ENCODE measurements at places on chromosomes 7 and 10. TPM values are rescaled to one million over a fixed set of nuclear protein-coding genes. Genes with fewer than 3 reads are reported as not detected.

Gene CADPS2
- 0.03 TPM for total RNA-seq

Gene OGDHL
- total RNA-seq = 0.46 TPM

Gene AZGP1
- not detected for total RNA-seq

Gene IDI2
- total RNA-seq = 0.09 TPM

Gene MMRN2
- 0.40 TPM for total RNA-seq

Gene MET
- 72.0 TPM for total RNA-seq

Gene HOXA7
- 5.2 TPM for total RNA-seq

Gene UBE3C
- total RNA-seq = 69.4 TPM

Gene MICALL2
- 21.8 TPM for total RNA-seq

Gene TRIM56
- total RNA-seq = 13.1 TPM

Gene HILPDA
- 23.0 TPM for total RNA-seq

Gene FAM25G
- total RNA-seq = 0.73 TPM

Gene ACHE
- 2.3 TPM for total RNA-seq

Gene UBTD1
- 21.1 TPM for total RNA-seq

Gene NCAPG2
- 37.3 TPM for total RNA-seq

Gene OR6B1
- not detected for total RNA-seq

Gene C7orf57
- total RNA-seq = 0.32 TPM

Gene DPYSL4
- total RNA-seq = 15.3 TPM

Gene CYP3A7
- total RNA-seq = 0.05 TPM

Gene ACBD7
- total RNA-seq = 1.1 TPM

Gene NPY
- total RNA-seq = not detected

Gene MRLN
- not detected for total RNA-seq

Gene EVX1
- 0.18 TPM for total RNA-seq

Gene NPFFR1
- under 0.01 TPM for total RNA-seq
